ENCODE measurements at places on chromosomes 2 and 18. TPM values are rescaled to one million over a fixed set of nuclear protein-coding genes. Genes with fewer than 3 reads are reported as not detected.

The DYNC2LI1 gene
- total RNA-seq: 11.9 TPM

The PTPRN gene
- total RNA-seq: 104 TPM

- no peak overlapping the region for H3K27ac ChIP-seq
- no peaks in the 10 kb centered on the region for H3K27me3 ChIP-seq
- DNase-seq: no peak
- no peaks in the 10 kb centered on the region for H3K4me1 ChIP-seq
- no peak overlapping the region for H3K4me3 ChIP-seq
- H3K36me3 ChIP-seq: no peaks in the 10 kb centered on the region
Measured at GRCh38 chr2:53087262-53087873, 680.2 kb upstream of the CHAC2 start.

The KIAA2012 gene
- not detected for total RNA-seq

GRCh38 chr2:46737577-46737976, 178.0 kb downstream of the MCFD2 start:
- H3K4me1 ChIP-seq: peaks cover 4% of the 10 kb centered on the region
- H3K36me3 ChIP-seq: no peaks in the 10 kb centered on the region
- H3K27ac ChIP-seq: no peak overlapping the region
- no peaks in the 10 kb centered on the region for H3K27me3 ChIP-seq
- no peak overlapping the region for H3K4me3 ChIP-seq
- no peak for DNase-seq

The VAMP8 gene
- 0.78 TPM for total RNA-seq

The FOXI3 gene
- total RNA-seq: 0.34 TPM

GRCh38 chr2:240420206-240421104, 15.0 kb upstream of the GPC1 start:
- no peak overlapping the region for H3K27ac ChIP-seq
- no peaks in the 10 kb centered on the region for H3K27me3 ChIP-seq
- no peaks in the 10 kb centered on the region for H3K4me1 ChIP-seq
- no peak overlapping the region for H3K4me3 ChIP-seq
- peaks cover 12% of the 10 kb centered on the region for H3K36me3 ChIP-seq

GRCh38 chr2:158529379-158530259, 72.9 kb downstream of the PKP4 start:
- no peaks in the 10 kb centered on the region for H3K36me3 ChIP-seq
- DNase-seq: no peak
- no peaks in the 10 kb centered on the region for H3K27me3 ChIP-seq
- H3K4me3 ChIP-seq: no peak overlapping the region
- no peak overlapping the region for H3K27ac ChIP-seq
- peaks cover 5% of the 10 kb centered on the region for H3K4me1 ChIP-seq
